Hair follicle dermal papilla cell (primary cell): ENCODE measurements at places on chromosomes 2 and 18. TPM values are rescaled to one million over a fixed set of nuclear protein-coding genes. Genes with fewer than 3 reads are reported as not detected.

The REEP1 gene
- total RNA-seq = not detected in 2 replicates

The PPIL3 gene
- 19.0 and 40.2 TPM in 2 replicates for total RNA-seq

The CYP1B1 gene
- total RNA-seq = 157 and 203 TPM in 2 replicates

The ELOA2 gene
- total RNA-seq = not detected in 2 replicates

The TMEM247 gene
- not detected in 2 replicates for total RNA-seq
